ENCODE measurements at places on chromosomes 12 and 14.

DNA sequence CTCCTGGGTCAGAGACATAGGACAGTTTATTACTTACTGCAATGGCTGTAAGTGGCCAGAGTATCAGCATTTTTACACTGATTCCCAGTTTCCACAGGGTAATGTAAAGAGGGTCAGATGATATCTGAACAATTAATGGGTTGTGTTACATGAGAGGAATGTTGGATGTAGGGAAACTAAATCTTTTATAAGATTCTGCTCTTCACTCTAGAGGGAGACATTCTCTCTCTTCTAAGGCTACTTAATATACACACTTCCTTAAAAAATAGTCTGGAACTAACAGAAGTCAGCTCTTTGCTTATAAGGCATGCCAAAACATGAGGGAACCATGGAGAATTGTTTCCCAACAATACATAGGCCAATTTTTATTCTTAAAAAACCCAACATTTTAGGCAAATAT lies 389.8 kb downstream of the ETNK1 start:
- no peak for DNase-seq

DNA sequence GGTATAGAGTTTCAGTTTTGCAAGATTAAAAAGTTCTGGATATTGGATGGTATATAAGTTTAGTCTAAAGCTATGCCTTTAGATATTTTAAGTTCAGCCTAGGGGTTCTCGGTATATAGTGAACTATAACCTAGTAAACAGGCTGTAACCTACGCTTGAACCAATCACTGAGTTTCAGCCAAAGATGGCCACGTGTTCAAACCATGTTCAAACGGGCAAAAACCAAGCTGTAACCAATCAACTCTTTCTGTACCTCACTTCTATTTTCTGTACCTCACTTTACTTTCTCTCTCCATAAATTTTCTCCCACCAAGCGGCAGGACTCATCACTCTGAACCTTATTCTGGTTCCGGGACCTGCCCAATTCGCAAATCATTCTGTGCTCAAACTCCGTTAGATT lies 1.4 kb downstream of the TMBIM4 start:
- no peak for DNase-seq

GRCh38 chr14:104436047-104436591 lies 143.4 kb upstream of the C14orf180 start:
- no peak for DNase-seq

DNA sequence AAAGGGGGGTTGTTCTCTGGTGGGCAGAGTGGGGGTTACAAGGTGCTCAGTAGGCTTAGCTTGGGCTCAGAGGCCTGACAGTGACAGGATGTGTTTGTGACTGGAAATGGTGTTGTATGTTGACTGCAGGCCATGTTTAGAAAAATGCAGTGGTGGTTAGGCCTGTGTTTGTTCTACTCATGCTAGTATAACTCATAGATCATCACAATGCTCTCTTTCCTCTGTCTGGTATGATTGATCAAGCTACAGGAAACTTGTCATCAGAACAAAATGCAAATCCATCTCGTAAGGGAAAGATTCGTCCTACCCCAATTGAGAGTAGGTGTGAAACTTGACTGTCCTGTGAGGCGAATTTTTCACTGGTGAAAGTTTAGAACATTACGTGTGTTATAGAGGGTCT lies 11.8 kb downstream of the TPH2 start:
- DNase-seq = no peak

DNA sequence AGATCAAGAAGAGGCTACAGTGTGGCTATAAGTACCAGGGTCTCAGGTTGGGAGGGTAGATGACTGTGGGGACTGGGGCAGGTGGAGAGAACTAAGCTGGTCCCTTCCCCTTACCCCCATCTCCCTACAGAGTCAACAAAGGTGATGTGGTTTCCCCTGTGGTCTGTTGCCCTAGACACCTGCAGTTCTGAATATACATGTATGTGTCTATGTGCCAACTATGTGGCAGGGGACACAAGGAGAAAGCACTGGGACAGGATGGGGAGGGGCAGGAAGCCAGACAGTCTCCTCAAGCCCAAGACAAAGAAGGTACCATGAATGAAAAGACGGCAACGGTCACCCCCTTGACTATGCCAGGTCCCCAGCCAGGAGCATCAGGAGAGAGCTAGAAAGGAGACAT lies 4.5 kb upstream of the HDAC7 start:
- no peak for DNase-seq

DNA sequence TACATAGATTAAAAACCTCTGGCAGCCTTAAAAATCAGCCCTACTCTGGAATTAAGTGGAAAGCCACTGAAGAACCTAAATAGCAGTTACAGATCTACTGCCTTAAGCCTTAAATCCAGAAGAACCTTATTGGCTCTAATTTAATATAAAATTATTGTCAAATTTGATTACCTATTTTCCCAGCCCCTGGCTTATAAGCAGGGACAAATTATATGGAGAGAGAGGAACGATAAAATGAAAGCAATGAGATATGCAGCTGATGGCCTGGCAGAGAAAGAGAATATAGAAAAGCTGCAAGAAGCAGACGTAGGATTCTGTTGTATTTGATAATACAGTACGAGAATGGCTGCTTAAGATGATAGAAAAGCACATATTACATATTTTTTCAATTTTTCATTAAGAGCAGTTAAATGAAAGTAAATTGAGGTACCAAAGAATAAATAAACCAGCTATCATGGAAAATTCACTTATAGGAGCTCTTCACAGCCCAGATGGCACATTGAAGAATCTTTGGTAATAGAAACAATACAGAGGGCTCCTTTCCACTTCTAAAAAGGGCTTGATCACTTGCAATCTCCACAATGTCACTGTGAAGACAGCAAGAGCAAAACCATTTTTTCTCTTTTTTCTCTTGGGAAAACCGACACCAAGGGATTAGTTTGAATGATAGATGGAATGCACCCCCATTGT lies 129.4 kb downstream of the KICS2 start:
- DNase-seq = no peak

GRCh38 chr14:21096438-21096837 lies 2.0 kb downstream of the ZNF219 start:
- no peak for DNase-seq

DNA sequence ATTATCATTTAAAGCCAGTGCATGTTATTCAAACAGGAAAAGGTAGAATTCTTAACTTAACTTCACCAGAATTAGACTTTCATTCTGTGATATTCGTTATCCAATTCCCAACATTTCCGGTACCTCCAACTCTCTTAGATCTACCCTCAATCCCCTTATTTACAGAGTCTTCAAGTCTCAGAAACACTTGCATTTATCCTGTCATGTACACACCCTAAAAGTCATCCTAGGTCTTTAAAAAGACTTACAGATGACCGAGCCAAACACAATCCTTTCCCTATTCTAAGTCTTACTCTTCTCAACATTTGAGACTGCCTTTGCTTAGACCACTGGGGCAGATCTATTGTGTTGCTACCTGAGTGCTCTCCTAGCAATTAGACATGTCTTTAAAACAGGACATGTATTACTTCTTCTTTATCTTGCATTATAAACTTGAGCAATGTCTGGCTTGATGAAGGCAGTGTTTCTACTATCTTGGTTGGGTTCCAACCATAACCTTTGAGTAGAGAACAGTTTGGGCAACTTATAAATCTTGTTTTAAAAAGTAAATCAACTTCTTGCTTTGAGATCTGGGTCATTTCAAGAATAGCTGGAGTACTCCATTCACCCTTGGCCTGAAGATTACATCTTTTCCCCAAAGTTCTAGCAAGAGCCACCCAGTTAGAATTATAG lies 140.6 kb upstream of the PLEKHG7 start:
- no peak for DNase-seq

GRCh38 chr12:81146228-81147225 lies 68.6 kb downstream of the ACSS3 start:
- no peak for DNase-seq

All from stimulated activated CD8-positive, alpha-beta memory T cell treated with anti-CD3 and anti-CD28 coated beads, Interleukin-4, amount 100 ng/mL, for 48 hours (primary cell).